ENCODE measurements at places on chromosomes 16 and 17. TPM values are rescaled to one million over a fixed set of nuclear protein-coding genes. Genes with fewer than 3 reads are reported as not detected.
A peak's percentile ranks its signal among the peaks of the same experiment; 100 is the strongest.

GRCh38 chr16:27642756-27643155, 92.8 kb downstream of the KATNIP start:
- no peak overlapping the region for H3K4me3 ChIP-seq
- peaks cover 4% of the 10 kb centered on the region for H3K36me3 ChIP-seq
- no peak for DNase-seq
- no peaks in the 10 kb centered on the region for H3K4me1 ChIP-seq
- no peaks in the 10 kb centered on the region for H3K27me3 ChIP-seq

The BAIAP3 gene
- 2.9 TPM for total RNA-seq

DNA sequence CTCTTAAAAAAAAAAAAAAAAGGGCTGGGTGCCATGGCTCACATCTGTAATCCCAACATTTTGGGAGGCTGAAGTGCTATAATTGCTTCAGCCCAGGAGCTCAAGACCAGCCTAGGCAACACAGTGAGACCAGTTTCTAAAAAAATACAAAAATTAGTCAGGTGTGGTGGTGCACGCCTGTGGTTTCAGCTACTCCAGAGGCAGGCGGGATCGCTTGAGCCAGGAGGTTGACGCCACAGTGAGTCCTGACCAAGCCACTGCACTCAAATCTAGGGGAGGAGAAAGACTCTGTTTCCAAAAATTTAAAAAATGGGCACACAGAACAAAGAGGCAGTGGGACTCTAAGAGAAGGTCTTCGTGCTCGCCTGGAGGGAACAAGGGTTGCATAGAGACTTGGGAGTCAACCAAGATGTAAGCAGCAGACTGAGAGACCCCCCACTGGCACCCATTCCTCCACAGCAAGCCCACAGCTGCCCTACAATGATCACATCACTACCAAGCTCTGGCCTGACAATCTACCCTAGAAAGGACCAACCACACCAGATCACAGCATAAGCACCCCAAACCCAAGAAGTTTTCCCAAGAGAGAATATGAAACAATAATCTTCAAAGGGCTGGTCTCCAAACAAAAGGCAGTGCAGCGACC, 121.6 kb downstream of the ANKRD11 start:
- no peaks in the 10 kb centered on the region for H3K27me3 ChIP-seq
- no peak for DNase-seq
- peaks cover 31% of the 10 kb centered on the region for H3K4me1 ChIP-seq
- no peak overlapping the region for H3K4me3 ChIP-seq
- H3K27ac ChIP-seq, result no peak overlapping the region

The PIRT gene
- total RNA-seq, result not detected

The TIMM22 gene
- total RNA-seq, result 19.8 TPM

DNA sequence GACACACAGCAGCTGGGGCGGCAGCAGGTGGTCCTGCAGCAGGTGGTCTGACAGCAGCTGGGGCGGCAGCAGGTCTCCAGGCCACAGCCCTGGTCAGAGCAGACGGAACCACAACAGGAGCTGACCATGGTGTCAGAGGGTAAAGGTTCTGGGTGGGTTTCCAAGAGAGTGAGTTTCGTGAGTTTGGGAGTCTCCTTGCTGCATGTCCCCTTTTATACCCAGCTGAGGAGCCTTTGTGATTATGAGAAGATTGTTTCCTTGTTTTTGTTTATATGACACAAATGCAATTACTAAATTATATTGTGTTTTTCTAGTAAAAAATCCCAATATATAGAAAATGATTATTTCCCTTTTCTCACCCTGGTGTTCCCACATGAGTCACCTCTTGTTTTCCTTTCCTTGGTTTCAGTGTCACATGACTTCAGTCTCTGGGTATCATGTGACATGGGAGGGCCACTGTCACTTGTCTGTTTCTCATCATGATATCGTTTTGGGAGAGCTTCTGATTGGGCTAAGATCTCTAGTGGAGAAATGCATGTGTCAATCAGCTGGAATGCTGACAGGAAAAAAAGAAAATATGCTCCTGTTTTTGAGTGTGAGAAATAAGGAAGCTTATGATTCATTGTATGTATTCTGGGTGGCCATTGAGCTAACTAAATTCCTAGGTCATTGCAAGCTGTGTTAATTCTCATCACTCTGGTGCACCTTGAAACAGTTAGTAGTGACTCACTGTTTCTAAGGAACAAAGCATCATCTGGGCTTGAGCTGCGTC, at the start of gene KRTAP4-6:
KRTAP4-6 (minus strand) TSS at position 185 of the 772 bp plus-strand sequence; CDS start at position 128, 57 bp downstream.
- H3K4me1 ChIP-seq, result no peaks in the 10 kb centered on the region
- H3K27me3 ChIP-seq, result no peaks in the 10 kb centered on the region
- no peaks in the 10 kb centered on the region for H3K36me3 ChIP-seq
- H3K27ac ChIP-seq, result no peak within 1 kb of the TSS
- H3K4me3 ChIP-seq, result no peak within 1 kb of the TSS

- no peak overlapping the region for H3K27ac ChIP-seq
- no peaks in the 10 kb centered on the region for H3K4me1 ChIP-seq
- H3K36me3 ChIP-seq, result peaks cover 13% of the 10 kb centered on the region
These were observed 32.1 kb downstream of the PRKAR1A start for GRCh38 chr17:68544111-68544915.

The CRYBA1 gene
- not detected for total RNA-seq

DNA sequence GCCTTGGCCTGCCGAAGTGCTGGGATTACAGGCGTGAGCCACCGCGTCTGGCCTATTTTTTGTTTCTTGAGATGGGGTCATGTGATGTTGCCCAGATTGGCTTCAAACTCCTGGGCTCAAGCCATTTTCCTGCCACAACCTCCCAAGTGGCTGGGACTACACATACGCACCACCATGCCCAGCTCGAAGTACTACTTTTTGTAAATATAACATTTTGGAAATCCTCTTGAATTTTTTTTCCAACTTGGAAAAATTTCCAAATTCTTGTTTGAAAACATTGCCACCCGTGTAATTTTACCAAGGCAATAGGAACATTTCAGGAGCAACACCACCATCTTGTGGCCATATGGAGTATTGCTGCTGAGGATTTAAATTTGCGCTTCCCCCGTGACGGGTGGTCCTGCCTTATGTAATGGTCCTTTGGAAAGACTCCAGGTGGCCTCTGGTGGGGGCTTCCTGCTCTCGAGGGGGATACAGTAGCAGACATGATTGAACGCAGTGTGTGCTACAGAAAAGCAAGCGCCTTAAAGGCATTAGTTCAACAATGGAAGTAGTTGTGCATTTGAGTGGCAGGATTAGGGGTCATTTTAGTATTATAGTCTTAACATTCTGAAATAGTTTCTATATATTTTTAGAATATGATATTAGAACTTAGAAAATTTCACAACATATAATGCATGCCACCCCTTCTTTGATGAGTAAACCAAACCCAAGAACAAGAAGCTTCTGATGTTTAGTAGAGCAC, 8.0 kb downstream of the FLYWCH1 start:
- H3K4me3 ChIP-seq, result no peak overlapping the region
- H3K27ac ChIP-seq, result peak overlapping the region; percentile 44
- DNase-seq, result peak; percentile 53
- H3K4me1 ChIP-seq, result peaks cover 8% of the 10 kb centered on the region
- H3K27me3 ChIP-seq, result no peaks in the 10 kb centered on the region

The CCDC154 gene
- 0.93 TPM for total RNA-seq

- no peak overlapping the region for H3K4me3 ChIP-seq
- H3K27me3 ChIP-seq, result no peaks in the 10 kb centered on the region
- no peak for DNase-seq
- no peak overlapping the region for H3K27ac ChIP-seq
- no peaks in the 10 kb centered on the region for H3K36me3 ChIP-seq
These were observed 49.2 kb downstream of the SREBF1 start for GRCh38 chr17:17787568-17787967.

GRCh38 chr16:27625050-27625697, 75.2 kb downstream of the KATNIP start:
- H3K27ac ChIP-seq, result peak overlapping the region; percentile 70
- no peaks in the 10 kb centered on the region for H3K27me3 ChIP-seq
- no peak for DNase-seq
- H3K4me1 ChIP-seq, result peaks cover 15% of the 10 kb centered on the region

DNA sequence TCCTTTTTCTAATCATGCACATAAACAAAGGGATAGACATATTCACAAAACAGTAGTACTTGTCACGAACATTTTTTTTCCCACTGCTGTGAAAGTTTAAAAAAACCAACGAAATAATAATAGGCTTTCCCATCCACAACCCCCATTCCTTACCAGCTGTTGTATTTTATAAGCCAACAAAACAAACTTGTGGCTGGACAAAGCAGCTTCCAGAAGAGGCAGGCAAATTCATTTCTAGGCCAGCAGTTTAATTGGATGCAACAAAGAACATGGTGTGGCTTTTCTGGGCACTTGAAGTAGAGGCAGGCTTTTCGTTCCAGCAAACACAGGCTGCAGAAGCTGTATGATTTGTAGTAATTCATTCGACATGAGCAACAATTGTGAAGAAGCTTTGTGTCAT, 56.0 kb upstream of the FAM20A start:
- DNase-seq, result no peak
- no peak overlapping the region for H3K27ac ChIP-seq
- no peaks in the 10 kb centered on the region for H3K4me1 ChIP-seq

GRCh38 chr17:8365143-8365542, 11.4 kb downstream of the KRABD2 start:
- no peaks in the 10 kb centered on the region for H3K36me3 ChIP-seq
- H3K4me3 ChIP-seq, result no peak overlapping the region
- H3K27ac ChIP-seq, result peak overlapping the region; percentile 15
- no peaks in the 10 kb centered on the region for H3K27me3 ChIP-seq

Measured in heart left ventricle (tissue), 16 donors.